ENCODE measurements at places on chromosomes 11 and 22.

DNA sequence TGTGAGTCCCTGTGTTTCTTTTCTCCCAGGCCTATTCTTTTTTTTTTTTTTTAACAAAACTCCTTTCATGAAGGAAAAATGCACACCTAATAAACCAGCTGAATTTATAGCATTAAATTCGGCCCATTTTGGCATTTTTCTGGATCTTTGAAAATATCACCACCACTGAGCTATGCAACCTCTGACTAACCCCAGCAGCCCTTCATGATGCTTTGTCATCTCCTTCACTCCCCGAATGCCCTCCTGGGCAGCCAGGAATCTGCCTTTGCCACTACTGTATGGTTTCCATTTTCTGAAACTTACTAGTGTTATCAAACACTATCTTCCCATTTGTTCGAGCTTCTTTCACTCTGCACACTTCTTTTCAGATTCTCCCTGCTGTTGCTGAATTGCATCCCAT is 97.9 kb downstream of the ZNF280B start:
- no peak for DNase-seq

DNA sequence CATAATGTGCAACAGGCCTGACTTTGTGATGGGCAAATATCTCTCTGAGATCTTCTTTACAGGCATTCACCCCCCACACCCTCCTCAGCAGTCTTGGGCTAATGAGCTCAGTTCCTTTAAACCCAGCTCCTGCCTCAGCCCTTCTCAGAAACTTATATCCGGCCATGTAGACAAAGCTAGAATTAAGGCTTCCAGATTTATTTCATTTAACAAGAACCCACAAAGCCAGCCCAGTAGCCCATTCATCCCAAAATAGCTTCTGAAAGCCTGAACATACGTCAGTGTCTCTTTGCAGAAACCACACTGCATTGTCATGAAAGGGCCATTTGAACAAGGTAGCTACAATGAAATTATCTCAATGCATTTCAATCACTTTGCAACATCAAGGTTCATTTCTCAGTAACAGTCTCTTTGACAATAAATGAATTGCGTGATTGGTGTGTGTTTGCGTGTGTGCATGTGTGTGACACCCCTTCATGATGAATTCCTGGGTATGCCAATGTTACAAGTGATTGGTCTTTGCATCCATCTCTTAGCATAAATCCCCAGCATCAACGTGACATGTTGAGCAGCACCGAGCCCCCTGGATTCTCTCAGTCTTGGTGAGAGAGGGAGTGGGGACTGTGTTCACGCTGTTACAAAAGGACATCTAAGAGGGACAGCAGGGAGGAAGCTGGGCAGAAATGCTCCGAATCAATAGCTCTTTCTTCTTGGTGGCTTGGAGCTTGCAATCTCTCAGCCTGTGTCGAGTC is 299.6 kb downstream of the KIRREL3 start:
- DNase-seq = no peak

DNA sequence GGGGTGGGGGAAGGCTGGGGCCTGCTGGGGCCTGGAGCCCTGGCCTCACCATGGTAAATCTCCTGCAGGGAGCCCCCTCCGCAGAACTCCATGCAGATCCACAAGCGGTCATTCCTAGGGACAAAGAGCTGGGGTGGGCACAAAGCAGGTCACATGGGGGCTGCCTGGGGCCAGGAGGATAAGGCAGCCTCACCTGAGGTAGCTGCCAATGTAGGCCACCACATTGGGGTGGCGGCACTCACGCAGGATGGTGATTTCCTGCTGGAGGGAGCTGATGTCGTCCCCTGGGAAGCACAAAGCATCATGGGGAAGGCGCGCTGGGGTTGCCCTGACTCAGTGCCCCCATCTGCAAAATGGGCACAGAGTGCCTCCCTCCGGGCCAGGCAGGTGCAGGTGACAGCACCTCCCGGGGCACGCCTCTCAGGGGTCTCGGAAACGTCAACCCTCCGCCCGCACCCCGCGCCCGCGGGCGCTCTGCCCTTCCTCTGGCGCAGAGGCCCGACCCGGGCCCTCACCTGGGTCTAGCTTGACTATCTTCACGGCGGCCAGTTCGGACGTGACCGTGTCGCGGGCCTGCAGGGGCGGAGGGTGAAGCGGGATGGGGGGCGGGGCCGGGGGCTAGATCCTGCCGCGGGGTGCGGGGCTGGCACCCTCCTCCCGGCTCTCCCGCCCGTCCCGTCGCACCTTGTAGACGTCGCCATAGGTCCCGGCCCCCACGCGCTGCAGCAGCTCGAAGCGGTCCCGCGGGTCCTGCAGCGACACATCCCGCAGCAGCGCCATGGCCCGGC is 450 bp downstream of the MAP4K2 start:
- DNase-seq = no peak

DNA sequence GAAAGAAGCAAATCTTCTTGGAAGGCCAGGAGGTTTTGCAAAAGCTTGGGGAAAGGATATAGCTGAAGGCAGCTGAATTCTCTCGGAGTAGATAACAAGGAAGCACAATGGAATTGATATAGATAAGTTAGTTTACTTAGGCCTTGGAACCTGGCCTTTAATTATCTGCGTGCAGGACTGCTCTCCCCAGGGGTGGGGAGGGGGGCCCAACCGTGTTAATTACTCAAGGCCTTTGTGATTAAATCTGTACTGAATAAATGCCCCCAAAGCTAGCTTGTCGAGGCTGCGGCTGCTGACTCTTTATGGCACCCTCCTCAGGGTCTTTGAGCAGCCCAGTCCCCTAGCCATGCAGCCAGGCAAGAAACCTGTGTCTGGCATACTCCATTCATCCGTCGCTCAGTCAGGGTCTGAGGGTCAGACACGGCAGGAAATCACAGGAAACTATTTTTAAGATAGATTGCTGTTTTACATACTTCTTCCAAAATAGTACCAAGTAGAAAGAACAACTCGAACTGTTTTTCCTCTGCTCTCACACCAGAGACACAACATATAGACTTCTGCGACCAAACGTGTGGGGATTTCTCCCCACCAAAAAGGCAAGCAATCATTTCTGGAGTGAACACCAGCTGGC is 36.5 kb downstream of the MS4A2 start:
- no peak for DNase-seq

- DNase-seq = no peak
Measured at GRCh38 chr11:63767267-63767564, 1.4 kb downstream of the ZFTA start.

GRCh38 chr11:19279451-19279850 is 38.7 kb upstream of the E2F8 start:
- DNase-seq = no peak

GRCh38 chr11:119284344-119285157 is 32.4 kb downstream of the MCAM start:
- no peak for DNase-seq

- no peak for DNase-seq
Measured at GRCh38 chr11:127052404-127052803, 51.8 kb upstream of the KIRREL3 start.

DNA sequence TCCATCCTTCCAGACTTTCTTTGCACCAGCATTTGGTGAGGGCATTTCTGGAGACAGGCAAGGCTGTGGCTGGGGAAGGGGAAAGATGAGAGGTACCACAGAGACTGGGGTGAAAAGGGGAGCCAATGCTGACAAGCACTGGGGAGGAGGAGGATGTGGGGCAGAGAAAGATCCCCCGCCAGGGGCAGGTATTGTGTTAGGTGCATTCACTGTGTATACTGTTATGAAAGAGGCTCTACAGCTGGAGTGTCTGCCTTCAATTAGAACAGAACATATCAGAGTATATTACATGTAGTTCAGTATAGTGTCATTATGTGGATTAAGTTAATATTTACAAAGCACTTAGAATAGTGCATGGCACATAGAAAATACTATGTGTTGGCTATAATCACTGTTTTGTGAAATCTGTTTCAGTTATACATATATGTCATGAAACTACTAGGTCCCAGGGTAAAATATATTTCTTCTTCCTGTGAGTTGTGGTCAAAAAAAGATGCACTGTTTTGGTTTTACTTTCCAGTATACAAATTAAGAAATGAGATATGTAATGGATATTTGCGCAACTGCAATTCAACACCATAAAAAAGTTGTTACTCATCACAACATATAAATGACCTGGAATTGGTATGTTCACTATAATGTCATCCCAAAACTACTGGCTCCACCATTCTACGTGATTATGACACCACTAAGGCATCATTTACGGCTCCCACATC is 8.4 kb downstream of the MSANTD2 start:
- no peak for DNase-seq

DNA sequence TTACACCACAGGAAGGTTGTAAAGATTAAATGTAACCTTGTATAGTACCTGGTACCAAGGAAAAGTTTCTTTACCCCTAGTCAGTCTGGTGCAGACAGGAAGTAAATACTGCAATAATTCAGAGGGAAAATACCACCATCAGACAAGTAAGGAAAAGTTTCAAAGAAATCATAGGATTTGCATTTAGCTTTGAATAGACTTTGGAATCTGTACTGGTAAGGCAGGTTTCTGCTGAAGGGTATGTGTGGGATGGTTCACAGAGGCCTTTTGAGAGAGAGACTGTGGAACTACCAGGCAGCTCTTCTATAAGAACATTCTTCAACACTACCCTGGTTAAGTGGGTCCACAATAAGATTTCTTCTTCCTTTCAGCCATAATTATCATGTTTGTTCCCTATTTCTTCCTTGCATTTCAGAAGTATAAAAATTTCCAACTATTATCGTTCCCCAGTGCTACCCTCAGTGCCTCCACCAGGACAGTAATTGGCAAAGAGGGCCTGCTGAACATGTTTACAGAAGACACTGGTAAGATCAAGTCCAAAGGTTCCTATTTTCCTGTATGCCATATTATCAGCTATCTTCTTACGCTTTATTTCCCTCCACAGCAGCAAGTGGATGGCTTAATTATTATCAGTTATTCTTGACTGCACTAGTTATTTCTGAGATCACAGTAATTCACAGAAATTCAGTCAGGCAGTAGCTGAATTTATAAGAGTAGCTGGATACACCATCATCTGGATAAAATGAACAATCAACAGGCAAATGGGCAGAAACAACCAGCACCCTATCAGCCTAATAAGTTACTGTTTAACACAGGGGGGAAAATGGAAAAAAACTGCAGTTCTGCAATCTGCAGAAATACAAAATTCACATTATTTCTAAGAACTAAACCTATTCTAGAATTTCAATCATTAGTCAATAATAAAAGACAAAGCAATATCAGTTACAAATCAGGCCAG is 48.5 kb downstream of the PITPNB start:
- DNase-seq = no peak

DNA sequence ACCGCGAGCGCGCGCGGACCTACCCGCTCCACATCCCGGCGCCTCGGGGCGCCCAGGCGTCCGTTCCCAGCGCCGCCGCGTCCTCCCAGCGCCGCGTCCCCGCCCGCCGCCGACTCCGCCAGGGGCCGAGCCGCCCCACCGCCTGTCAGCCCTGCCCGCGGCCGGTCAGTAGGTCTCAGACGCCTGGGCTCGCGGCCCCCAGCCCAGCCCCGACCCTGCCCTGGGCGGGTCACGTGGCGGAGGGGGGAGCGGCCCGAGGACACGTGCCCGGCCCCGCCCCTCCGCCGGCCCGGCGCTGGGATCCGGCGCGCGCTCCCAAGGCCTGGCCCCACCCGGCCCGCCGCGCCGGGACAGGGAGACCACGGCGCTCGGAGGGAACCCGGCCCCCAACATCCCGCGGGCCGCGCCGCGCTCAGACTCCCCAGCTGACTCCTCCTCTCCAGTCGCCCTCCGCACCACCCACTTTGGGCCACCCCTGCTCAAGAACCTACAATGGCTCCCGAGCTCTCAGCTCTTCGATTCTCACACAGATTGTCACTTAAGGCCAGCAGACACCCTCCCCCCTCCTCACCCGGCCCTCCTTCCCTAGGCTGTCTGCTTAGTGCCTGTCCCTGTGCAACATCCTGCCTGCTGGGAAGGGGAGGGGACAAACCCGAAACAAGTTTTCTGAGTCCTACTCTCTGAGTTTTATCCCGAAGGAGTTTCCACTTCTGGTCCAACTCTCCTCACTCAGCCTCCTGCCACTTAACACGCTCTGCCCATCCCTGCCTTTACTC is at the start of gene RAB3IL1:
RAB3IL1 (minus strand) TSS at position 233 of the 776 bp plus-strand sequence; CDS start at position 34, 199 bp downstream.
- DNase-seq = no peak

DNA sequence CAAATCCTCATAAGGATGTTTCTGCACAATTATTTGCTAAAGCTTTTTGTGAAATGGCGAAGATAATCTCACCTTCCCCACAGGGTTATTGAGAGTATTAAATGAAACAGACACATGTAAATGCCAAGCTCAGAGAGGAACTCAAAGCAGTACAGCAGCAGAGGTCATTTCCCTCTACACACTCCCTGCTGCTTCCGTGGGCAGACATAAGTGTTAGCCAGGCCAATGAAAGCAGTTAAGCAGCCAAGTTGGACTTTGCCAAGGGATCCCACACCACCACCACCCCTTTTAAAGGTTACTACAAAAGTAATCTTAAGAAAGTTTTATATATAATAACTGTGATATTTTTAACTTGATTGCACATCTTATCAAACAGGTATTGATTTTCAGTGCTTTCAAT is 4.0 kb upstream of the FAM111A start:
- no peak for DNase-seq

DNA sequence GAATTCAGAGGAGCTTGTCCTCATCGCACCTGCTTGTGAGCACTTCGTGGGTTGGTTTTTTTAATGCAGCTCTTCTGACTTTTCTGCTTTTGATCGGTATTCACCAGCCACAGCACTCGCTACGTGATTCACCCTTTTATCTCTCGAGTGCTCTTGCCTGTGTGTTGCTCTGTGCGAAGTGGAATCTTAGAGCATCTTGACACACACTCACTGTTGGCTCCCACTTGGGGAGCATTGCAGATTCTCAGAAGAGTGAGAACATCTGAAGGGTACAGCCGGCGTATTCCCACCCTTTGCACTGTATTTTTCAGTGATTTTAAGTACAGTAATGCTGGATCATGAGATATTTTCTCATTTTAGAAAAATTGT is 10.9 kb downstream of the TNNT3 start:
- no peak for DNase-seq

DNA sequence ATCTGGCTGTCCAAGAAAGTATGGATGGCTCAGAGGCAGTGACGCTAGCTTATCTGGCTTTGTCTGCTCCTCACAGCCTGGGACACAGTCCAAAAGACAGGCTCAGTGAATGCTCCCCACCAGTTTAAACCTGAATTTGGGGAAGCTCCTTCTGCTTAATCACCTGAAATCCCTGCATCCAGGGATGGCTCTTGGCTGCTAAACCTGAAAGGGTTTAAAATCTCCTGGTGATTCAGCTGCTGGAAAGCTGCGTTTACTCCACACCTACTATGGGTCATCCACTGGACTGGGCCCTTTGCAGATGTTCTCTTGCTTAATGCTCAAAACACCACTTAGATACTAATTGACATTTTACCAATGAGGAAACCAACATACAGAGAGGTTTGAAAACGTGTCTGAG is 302.0 kb upstream of the NARS2 start:
- no peak for DNase-seq

- DNase-seq = no peak
Measured at GRCh38 chr11:119891055-119891768, 162.2 kb upstream of the NECTIN1 start.

Data from stimulated activated CD8-positive, alpha-beta memory T cell treated with anti-CD3 and anti-CD28 coated beads, Interleukin-12 subunit alpha, Interleukin-12 subunit beta, amount 100 ng/mL, for 1 hour (primary cell).